ENCODE measurements at places on chromosomes 13 and 19. TPM values are rescaled to one million over a fixed set of nuclear protein-coding genes. Genes with fewer than 3 reads are reported as not detected.

The HCN2 gene
- total RNA-seq: 2.2 TPM

The LILRA2 gene
- not detected for total RNA-seq

The LGI4 gene
- total RNA-seq: not detected

The RUBCNL gene
- total RNA-seq: not detected

The CYP2A6 gene
- not detected for total RNA-seq

The GPR12 gene
- total RNA-seq: not detected

DNA sequence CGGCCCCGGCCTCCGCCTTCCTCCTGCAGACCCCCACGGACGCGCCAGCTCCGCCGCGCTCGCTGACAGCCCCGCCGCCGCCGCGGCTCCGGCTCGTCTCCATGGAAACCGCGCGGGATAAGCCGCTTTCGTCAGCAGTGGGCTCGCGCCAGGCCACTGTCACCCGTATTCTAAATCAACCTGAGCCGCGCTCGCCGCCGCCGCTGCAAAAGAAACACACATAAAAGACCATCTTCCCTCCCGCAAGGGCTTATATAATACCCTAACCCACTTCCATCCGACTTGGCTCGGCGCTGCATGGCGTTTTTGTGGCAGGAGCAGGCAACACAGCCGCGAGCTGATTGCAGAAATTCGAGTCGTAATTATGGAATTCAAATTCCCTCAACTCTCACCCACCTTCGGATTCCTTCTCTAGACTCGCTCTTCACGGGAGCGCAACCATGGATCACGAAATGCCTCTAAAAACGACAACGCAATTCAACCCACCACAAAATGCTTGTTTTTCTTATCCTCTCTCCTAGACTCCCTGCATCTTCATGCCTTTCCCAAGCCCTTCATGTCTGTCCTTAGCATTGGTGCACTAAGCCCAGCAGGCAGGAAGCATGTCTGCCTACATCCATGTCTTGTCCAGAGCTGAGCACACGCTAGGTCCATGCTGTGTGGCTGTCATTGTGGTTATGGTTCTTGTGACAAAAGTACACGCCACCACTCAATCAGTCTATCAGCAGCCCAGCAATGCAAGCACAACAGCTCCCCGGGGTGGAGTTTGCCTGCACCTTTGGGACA, at the start of gene AMER2:
AMER2 (minus strand) TSS at position 772 of the 786 bp plus-strand sequence; CDS start at position 103, 669 bp downstream.
- H3K36me3 ChIP-seq: no peaks in the 10 kb centered on the region
- H3K27me3 ChIP-seq: peaks cover 54% of the 10 kb centered on the region
- H3K4me3 ChIP-seq: no peak within 1 kb of the TSS
- no peak for DNase-seq
- peaks cover 9% of the 10 kb centered on the region for H3K4me1 ChIP-seq

GRCh38 chr19:51316688-51317087, 5.2 kb downstream of the IGLON5 start:
- H3K36me3 ChIP-seq: no peaks in the 10 kb centered on the region
- no peaks in the 10 kb centered on the region for H3K4me1 ChIP-seq
- no peak for DNase-seq

DNA sequence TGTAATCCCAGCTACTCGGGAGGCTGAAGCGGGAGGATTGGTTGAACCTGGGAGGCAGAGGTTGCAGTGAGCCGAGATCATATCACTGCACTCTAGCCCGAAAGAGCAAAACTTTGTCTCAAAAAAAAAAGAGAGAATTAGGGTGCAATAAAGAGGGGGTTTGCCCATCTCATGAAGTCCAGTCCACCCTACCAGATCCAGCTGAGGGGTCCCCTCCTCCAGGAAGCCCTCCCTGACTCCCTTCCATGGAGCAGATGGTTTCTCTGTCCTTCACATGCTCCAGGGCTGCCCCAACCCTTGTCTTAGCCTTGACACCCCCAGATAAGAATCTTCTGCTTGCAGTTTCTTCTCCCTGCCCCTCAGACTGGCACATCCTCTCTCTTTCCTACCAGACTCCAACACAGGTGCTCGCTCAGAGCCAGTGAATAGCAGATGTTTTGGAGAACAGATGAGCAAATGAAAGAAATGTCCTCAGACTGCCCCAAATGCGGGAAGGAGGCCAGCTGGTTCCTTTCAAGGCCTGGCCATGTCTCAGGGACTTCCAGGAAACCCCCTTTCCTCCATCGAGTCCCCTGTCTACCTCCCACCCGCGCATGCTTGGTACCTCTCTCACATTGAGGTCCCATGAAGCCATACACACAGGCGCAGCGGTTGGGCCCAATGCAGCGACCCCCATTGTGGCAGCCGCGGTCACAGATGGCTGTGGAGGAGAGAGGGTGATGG, 5.0 kb downstream of the FBN3 start:
- H3K4me3 ChIP-seq: no peak overlapping the region
- no peak overlapping the region for H3K27ac ChIP-seq
- H3K27me3 ChIP-seq: peaks cover 33% of the 10 kb centered on the region
- no peak for DNase-seq
- no peaks in the 10 kb centered on the region for H3K4me1 ChIP-seq

- H3K27me3 ChIP-seq: no peaks in the 10 kb centered on the region
- H3K4me1 ChIP-seq: no peaks in the 10 kb centered on the region
- H3K27ac ChIP-seq: no peak overlapping the region
- H3K4me3 ChIP-seq: no peak overlapping the region
Observed at GRCh38 chr19:2249880-2250765, 1.0 kb downstream of the AMH start.

DNA sequence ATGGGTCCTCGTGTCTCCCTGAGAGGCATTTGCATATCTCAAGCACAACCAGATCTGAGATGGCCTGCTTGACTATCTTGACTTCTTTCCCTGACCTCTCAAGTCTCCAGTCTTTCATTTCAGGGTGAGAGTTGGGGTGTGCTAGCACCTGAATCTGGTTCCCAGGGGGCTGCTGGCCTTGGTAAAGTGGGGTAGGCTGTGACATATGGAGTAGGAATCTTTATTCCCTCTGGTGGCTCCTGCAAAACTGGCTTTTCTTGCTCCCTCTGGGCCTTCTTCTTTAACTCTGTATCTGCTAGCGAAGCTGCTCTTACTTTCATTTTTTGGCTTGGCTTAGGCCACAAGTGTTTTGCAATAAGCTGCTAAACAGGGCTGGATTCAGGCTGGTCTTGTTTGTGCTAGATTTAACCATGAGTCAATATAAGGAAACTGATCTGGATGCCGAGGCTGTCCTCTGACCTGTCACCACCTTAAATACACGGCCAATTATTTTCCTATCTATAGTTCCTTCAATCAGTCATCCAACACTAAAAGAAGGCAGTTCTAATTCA, 42.3 kb downstream of the ZNF493 start:
- H3K27ac ChIP-seq: no peak overlapping the region
- H3K27me3 ChIP-seq: no peaks in the 10 kb centered on the region
- no peak overlapping the region for H3K4me3 ChIP-seq
- no peak for DNase-seq
- no peaks in the 10 kb centered on the region for H3K4me1 ChIP-seq
- H3K36me3 ChIP-seq: no peaks in the 10 kb centered on the region

- H3K27me3 ChIP-seq: no peaks in the 10 kb centered on the region
- no peak overlapping the region for H3K4me3 ChIP-seq
- no peaks in the 10 kb centered on the region for H3K4me1 ChIP-seq
- no peaks in the 10 kb centered on the region for H3K36me3 ChIP-seq
- H3K27ac ChIP-seq: no peak overlapping the region
Observed at GRCh38 chr13:46101484-46102254, 3.2 kb downstream of the CPB2 start.

- H3K36me3 ChIP-seq: peaks cover 41% of the 10 kb centered on the region
- peaks cover 6% of the 10 kb centered on the region for H3K4me1 ChIP-seq
- peak overlapping the region; percentile 79 for H3K27ac ChIP-seq
- no peaks in the 10 kb centered on the region for H3K27me3 ChIP-seq
- peak overlapping the region; percentile 75 for H3K4me3 ChIP-seq
Observed at GRCh38 chr19:35628264-35628564, 622 bp upstream of the RBM42 start.

GRCh38 chr19:46571495-46571894, 29.6 kb upstream of the CALM3 start:
- H3K4me3 ChIP-seq: no peak overlapping the region
- H3K27ac ChIP-seq: no peak overlapping the region
- H3K4me1 ChIP-seq: peaks cover 6% of the 10 kb centered on the region
- H3K27me3 ChIP-seq: no peaks in the 10 kb centered on the region

DNA sequence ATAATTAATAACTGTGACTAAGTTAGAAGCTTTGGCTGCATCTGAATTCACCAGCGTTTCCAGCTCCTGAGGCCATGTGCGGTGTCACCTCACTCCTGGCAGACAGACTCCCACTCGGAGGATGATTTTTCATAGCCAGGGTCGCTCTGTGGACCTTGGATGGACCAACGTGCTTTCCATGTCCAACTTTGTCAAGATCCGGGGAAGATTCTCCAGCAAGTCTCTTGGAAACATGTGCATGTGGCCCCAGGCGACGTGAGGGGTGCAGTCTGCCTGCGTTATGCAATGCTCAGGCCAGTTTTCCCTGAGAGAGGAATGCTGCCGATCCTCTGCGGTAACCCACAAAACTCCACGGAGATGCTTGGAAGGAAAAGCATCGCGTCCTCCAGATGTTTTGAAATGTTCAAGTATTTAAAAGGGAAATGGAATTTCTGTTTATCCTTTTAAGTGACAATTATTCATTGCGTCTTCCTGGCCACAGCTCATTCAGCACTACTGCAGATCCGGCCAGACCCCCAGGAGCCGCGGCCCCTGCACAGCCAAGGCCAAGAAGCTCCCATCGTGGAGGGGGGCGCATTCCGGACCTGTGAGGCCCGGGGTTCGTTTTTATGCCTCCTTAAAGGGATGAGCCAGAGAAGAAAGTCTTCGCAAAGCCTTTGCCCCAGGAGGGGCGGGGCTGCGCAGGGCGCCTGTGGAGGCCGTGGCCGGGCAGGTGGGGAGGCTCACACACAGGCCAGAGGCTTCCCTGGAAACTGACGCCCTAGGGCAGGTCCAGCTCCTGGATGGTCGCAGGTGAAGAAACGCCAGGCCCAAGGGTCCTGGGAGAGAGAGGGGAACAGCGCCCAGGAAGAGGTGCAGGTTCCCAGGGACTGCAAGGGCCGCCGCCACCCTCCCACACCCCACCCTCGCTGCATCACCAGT, 46.0 kb downstream of the C13orf46 start:
- no peak overlapping the region for H3K4me3 ChIP-seq
- no peaks in the 10 kb centered on the region for H3K27me3 ChIP-seq
- H3K36me3 ChIP-seq: no peaks in the 10 kb centered on the region
- peak overlapping the region; percentile 4 for H3K27ac ChIP-seq
- peak; percentile 99 for DNase-seq

GRCh38 chr13:35342440-35342839, 134.0 kb downstream of the MAB21L1 start:
- DNase-seq: no peak
- H3K27me3 ChIP-seq: no peaks in the 10 kb centered on the region

DNA sequence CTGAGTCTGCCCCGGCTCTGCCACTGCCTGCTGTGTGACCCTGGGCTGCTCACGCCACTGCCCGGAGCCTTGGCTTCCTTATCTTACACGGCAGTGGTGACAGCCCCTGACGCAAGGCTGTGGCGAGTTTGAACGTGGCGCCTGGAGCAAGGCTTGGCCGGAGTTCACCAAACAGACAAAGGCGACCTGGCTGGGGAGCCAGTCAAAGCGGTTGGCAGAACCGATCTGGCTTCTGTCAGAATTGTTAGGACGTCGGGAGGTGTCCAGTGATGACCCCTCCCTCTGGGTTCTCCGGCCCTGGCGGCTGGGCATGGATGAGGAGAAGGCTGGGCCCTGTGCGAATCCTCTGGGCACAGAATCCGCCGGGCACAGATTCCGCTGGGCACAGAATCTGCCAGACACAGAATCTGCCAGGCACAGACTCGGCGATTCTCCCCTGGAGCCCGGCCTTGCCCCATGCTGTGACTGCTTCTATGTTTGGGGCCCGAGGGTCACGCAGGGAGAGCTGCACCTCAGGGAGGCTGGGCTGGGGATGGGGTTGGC, 11.7 kb upstream of the TMEM255B start:
- no peaks in the 10 kb centered on the region for H3K36me3 ChIP-seq
- H3K27ac ChIP-seq: no peak overlapping the region
- DNase-seq: no peak
- H3K4me1 ChIP-seq: peaks cover 4% of the 10 kb centered on the region

DNA sequence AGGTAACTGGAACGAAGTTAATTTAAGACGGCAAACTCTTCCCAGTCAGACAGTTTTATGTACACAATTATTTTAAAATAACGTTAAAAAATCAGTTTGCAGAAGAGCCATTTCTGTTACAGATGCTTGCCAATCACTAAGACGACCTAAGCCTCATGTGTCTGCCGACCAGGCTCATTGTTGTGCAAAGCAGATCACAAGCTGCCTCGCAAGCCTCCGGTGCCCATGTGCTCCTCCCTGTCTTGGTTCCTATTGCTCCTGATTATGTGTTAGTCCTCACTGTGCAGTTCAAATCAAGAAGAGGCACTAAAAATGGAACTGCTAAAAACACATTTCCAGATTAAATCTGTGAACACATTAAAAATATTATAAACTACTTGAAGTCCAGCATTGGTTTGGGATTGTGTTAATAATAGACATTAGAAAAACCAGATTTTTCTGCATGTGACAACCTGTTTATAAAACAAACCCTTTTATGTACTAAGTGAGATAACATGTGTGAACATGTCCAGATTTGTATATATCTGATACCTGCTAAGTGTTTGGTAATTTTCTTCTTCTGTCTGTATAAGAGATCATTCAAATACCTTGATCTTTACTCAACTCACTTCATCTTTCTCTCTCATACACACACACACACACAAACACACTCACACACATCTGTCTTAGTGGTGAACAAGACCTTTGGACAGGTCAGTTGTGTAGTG, 81.9 kb upstream of the SLC15A1 start:
- peak; percentile 61 for DNase-seq
- peaks cover 21% of the 10 kb centered on the region for H3K36me3 ChIP-seq
- H3K4me1 ChIP-seq: no peaks in the 10 kb centered on the region
- H3K27ac ChIP-seq: no peak overlapping the region

DNA sequence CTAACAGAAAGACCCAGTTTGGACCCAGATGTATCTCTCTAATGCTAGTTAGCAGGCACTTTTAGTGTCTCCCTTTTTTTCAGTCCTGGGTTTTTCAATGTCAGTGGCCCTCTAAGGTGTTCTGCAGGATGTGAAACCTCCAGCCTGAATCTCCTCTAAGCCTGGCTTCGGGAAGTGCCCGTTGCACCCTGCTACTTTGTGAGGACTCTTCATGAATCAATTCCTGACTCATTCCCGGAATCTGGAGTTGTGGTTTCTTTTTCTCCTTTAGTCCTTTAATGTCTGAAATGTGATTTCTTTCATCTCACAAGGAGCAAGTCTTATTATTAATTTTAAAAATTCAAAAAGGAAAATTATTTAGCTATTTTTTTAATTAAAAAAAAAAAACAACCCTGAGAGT, 116.0 kb downstream of the ZNF536 start:
- no peaks in the 10 kb centered on the region for H3K27me3 ChIP-seq
- H3K36me3 ChIP-seq: no peaks in the 10 kb centered on the region
- H3K4me1 ChIP-seq: no peaks in the 10 kb centered on the region
- no peak overlapping the region for H3K4me3 ChIP-seq
- no peak overlapping the region for H3K27ac ChIP-seq

DNA sequence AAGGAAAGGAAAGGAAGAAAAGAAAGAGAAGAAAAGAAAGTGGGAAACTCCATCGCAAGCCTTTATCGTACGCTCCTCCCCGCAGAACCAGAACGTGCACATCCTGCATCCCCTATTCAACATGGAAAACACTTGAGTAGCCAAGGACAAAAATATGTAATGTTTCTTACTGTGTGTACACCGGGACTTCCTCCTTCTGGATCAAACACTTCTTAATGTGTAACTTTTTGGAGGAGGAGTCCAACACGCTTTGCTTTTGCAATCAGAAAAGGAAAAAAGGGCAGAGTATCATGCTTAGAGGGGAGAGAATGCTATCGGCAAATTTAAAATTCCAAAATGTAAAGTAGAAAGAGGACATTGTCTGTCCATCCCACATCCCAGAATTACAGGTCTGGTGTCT, 7.8 kb upstream of the SHFL start:
- peaks cover 10% of the 10 kb centered on the region for H3K27me3 ChIP-seq
- no peaks in the 10 kb centered on the region for H3K4me1 ChIP-seq
- DNase-seq: no peak
- H3K36me3 ChIP-seq: no peaks in the 10 kb centered on the region
